Activated naive CD8-positive, alpha-beta T cell treated with anti-CD3 and anti-CD28 coated beads, Interleukin-2, amount 50 U/mL, for 24 hours (primary cell): ENCODE measurements at places on chromosomes 4 and X.
A peak's percentile ranks its signal among the peaks of the same experiment; 100 is the strongest.

GRCh38 chrX:35244796-35245508 lies 302.4 kb downstream of the FAM47B start:
- no peak for DNase-seq

GRCh38 chr4:56879996-56880395 lies 27.7 kb upstream of the REST start:
- no peak for DNase-seq

DNA sequence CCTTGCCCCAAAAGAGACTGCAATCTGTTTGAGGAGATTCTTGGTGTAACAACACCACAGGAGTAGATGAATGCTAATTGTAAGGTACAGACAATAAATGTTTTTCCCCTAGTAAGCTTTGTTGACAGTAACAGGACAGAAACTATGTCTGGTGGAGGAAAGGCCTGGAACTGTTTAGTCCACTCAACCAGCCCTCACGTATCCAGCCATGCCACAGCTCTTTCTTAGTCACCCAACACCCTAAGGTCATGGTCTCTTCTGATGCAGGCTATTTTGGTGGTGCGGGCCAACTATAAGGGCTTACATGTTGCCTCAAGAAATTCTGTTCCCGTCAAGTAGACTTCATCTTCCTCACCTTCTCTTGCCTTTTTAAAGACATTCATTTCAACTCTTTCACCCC lies 75.9 kb upstream of the GAB1 start:
- no peak for DNase-seq

GRCh38 chrX:50333308-50333707 lies 128.7 kb downstream of the CCNB3 start:
- no peak for DNase-seq

- DNase-seq, result no peak
Observed at GRCh38 chr4:112840061-112840460, 203.1 kb downstream of the LARP7 start.

GRCh38 chrX:20315140-20315539 lies 48.4 kb upstream of the RPS6KA3 start:
- DNase-seq, result no peak

- DNase-seq, result no peak
Observed at GRCh38 chr4:153058671-153059060, 122.5 kb downstream of the FHDC1 start.

DNA sequence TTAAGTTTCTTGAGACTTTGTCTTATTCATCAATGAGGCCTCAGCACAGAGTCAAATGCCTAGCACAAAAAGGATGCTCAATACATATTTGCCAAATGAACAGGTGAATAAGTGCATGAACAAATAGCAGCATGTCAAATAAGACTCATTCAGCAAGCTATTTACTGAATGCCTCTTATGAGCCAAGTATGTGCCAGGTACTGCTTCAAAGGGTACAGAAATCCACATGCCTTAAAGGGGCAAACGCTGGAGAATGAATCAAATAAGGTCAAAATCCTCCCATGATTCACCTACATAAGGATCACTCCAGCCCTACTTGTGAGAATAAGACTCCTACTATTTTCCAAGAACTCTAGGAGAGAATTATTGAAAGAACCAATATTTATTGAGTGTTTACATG lies 260.2 kb upstream of the CPEB2 start:
- no peak for DNase-seq

GRCh38 chrX:96591421-96591820 lies 93.2 kb upstream of the DIAPH2 start:
- no peak for DNase-seq

GRCh38 chr4:157372154-157372553 lies 151.6 kb downstream of the GRIA2 start:
- DNase-seq, result no peak

DNA sequence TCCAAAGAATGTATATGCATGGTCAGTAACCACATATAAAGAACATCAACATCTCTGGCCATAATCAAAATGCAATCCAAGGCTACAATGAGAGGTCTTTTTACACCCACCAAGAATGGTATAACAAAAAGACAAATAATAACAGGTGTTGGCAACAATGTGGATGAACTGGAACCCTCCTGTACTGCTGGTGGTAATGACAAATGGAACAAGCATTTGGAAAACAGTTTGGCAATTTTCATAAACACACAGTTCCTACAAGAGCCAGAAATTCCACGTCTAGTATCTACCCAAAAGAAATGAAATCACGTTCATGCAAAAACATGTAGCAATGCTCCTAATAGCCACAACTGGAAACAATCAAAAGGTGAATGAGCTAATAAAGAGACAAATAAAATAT lies 11.7 kb downstream of the UGT2B4 start:
- DNase-seq, result no peak

DNA sequence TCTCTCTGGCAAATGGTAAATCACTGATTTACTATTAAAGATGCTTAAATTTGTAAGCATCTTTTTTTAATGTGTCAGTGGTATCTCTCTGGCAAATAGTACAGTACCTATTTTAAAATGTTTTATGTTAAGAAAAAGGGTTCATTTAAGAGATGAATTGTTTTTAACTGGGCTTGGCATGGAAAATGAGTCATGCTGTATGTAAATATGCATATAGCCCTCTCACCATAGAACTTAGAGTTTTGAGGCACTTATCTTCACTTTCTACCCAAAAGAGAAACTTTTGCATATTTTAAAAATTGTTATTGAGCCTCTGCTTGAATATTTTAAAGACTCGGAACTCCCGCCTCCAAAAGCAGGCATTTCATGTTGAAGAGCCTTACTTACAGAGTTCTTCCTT lies 37.9 kb downstream of the KLHL34 start:
- DNase-seq, result no peak

DNA sequence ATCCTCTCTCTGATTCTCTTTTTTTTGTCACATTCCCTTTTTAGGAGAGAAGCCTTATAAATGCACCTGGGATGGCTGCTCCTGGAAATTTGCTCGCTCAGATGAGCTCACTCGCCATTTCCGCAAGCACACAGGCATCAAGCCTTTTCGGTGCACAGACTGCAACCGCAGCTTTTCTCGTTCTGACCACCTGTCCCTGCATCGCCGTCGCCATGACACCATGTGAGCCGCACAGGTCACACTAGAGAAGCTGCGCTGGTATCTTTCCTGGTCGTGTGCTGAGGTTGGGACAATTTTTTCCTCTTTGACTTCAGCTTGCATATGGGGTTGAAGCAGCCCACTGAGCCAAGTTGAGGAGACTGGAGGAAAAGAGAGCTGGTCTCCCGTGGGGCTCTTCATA lies 52.1 kb downstream of the KLF8 start:
- DNase-seq, result no peak

DNA sequence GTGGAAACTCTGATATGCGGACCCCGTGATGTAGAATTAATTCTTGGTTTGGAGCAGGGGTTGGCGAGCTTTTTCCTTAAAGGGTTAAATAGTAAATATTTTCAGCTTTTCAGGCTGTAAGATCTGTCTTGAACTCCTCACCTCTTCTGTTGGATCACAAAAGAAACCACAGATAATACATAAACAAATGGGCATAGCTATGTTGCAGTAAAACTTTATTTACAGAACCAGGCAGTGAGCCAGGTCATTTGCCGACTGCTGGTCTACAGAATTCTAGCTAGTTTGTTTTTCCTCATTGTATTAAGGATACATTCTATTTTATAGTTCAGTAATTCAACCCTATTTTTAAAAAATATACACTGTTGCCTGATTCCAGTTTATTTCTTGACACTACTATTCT lies 116.6 kb downstream of the PAPSS1 start:
- no peak for DNase-seq

DNA sequence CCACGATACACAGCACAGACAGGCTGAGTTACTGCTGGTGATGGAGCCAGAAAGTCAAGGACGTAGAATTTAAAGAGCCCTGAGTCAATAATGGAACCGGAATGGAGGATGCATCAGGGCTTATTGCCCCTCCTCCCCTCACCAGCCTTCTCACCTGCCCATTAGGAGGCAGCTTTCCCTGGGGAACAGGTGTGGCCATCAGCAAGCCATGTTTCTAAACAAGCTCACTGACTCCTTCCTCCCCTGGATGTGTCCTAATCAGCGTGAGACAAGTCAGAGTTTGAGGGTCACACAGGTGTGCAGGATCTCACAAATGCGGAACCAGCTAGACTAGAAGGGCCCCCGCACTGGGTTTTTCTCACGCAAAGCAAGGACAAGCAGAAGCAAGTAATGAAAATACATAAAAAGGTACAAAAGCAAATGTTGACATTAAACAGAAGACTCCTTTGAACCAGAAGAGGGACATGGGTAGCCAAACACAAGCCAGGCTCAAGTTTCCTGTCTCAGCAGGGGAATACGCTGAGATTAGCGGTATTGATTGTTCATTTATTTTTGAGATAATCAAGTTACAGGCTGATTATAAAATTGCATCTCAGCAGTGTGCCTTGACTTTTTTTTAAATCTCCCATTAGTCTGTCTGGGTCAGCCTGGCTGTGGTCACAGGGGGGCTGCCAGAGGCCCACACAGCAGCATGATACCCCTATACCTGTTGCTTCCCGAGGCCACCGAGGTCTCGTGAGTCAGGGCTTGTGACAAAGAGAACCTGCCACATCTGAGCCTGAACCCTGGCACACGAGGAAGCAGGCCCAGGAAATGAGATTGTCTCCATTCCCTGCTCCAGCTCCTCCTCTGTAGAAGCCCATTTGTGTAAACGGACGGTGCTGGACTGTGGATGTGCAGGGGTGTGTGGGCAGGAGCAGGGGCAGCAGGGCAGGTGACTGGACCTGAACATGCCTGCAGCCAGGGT lies 37.4 kb downstream of the CCKAR start:
- DNase-seq, result no peak

DNA sequence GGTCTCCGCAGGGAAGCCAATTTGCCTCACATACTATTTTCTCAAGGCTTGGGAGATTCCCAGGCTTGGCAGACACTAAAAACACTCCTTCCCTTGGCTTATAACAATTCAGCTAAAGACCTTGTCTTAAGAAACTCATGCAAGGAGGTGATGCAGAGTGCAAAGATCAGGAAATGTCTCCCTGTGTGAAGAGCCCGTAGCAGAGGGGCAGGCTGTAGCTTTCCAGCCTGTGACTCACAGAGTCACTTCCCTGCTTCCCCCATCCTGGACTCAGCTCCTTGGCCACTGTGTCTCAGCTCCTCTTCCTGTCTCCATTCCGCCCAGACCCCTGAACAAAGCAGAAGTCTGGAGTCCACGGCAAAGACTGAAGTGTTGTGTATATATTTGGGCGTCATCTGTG lies 56.1 kb downstream of the KDR start:
- no peak for DNase-seq

GRCh38 chr4:95061220-95061619 lies 303.5 kb downstream of the BMPR1B start:
- no peak for DNase-seq

DNA sequence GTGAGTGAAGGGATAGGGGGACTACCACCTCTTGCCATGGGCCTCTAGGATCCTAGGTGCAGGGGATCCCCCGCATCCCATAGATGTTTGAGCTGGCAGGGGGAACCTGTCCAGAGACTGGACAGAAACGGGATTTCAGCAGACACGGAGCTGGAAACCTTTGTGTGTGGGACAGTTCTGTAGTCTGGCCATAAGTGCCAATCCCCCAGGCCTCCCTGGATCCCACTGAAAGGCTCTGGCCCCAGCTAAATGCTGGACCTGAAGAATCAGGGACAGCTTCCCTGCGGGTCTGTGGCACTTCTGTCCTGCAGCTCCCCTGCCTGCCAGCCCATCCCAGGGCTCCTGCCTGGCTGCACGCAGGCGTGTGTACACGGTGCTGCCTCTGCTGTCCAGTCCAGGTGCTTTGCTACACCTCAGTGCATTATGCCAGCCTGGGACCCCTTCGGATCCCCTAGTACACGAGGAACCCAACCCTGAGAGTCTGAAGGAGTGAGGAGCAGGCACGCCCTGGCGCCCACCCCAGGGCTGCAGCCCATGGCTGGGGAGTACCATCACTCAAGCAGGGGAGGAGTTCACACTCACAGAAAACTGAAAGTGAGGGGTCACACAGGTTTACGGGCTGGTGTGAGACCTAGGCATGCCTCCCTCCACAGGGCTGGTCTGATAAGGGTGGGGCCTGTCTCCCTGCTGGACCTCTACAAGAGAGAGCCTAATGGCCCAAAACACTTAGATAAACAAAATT lies 703.0 kb downstream of the ARAP2 start:
- DNase-seq, result no peak

- DNase-seq, result peak; percentile 93
Observed at GRCh38 chr4:170027181-170027829, 1.1 kb upstream of the MFAP3L start.

DNA sequence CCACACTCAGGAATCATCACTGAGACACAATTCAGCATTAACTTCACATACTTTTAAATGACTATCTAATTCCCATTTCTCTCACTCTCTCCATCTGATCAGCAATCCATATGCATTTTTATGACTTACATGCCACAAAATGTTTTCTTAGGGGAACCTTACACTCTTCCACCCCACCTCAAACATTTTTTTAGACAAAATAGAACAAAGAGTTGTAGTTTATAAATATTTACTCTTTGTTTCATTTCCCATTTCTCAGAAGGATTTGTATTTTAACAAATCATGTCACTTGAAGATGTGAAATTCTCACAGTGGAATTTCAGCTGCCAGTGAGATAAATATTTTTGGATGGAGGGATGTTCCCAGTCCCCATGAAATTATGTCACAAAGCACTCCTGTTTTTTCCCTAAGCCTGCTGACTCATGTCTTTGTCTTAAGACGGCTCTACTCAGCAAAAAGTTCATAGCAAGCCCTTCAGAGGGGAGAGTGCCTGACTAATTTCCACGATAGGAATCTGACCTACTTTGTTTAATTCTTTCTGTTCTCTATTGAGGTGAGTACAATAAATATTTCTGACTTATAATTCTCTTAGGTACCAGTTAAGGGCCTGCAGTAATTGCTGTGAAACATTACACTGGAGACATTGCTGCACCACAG lies 257.7 kb downstream of the THOC2 start:
- no peak for DNase-seq

DNA sequence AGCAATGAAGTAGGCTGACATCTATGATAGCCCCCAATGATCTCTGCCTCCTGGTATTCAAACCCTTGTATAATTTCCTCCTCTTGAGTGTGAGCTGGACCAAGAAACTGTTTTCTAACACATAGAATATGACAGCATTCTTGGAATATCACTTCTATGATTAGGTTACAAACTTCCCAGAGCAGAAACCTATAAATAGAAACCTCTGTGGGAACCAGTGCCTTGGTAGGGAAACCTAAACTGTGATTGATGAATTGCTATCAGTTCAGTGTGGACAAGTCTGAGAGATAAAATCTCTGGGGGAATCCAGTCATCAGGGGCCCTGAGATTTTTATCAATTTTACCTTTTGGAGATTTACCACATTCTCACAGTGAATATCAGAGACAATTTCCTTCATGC lies 756.5 kb upstream of the AGA start:
- DNase-seq, result no peak

GRCh38 chrX:31287861-31288260 lies 216.0 kb upstream of the FTHL17 start:
- DNase-seq, result no peak

DNA sequence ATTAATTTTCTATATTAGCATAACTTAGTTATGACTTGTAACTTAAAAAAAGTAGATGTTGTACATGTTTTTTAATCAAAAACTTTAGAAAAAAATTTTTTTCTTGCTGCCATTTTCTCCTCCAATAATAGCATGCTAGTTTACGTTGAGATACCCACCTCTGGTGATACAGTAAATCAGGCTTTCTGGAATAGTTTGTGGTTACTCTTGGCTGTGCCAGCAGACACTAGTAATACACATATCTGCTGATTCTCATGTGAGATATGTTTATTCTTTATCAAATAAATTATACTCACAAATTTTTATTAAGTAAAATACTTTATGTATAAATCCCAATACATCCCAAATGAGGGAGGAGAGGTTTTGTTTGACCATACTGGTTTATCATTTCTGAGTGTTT lies 117.3 kb downstream of the KLHL8 start:
- DNase-seq, result no peak
